ENCODE measurements at places on chromosomes 6 and 20.
A peak's percentile ranks its signal among the peaks of the same experiment; 100 is the strongest.

DNA sequence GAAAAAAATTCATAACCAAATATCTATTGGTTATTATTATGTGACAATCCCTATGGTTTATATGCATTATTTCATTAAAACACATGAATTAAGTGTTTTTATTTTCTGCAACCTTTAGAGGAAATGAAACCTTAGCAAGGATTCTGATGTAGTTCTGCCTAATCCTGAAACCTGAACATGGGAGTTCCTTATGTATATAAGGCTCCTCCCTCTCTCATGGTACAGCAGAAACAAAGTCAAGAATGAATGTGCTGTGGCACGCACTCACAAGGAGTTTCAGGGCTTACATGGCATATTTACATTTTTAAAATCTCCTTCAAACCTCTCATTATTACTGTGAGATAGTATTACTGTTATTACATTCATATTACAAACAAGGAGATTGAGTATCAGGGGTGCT is 426.4 kb upstream of the CITED2 start:
- DNase-seq, result no peak

DNA sequence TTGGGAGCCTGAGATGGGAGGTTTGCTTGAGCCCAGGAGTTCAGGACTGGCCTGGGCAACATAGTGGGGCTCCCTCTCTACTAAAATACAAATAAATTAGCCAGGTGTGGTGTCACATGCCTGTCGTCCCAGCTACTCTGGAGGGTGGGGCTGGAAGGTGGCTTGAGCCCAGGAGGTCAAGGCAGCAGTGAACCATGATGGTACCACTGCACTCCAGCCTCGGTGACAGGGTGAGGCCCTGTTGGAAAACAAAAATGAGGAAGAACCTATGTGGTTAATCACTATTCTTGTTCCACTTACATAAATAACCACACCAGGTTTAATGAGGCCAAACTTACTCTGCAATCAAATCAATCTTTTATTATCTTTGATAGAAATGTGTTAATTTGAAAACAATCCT is 5.4 kb downstream of the PPDPF start:
- DNase-seq, result no peak

- no peak for DNase-seq
These were observed 7.2 kb downstream of the TFAP2A start for GRCh38 chr6:10407674-10408054.

GRCh38 chr20:33561692-33562601 is 72.1 kb downstream of the CBFA2T2 start:
- DNase-seq, result no peak

- no peak for DNase-seq
These were observed 708.4 kb downstream of the CD109 start for GRCh38 chr6:74404366-74404765.

- DNase-seq, result no peak
These were observed 21.8 kb upstream of the PCMTD2 start for GRCh38 chr20:64233725-64234124.

DNA sequence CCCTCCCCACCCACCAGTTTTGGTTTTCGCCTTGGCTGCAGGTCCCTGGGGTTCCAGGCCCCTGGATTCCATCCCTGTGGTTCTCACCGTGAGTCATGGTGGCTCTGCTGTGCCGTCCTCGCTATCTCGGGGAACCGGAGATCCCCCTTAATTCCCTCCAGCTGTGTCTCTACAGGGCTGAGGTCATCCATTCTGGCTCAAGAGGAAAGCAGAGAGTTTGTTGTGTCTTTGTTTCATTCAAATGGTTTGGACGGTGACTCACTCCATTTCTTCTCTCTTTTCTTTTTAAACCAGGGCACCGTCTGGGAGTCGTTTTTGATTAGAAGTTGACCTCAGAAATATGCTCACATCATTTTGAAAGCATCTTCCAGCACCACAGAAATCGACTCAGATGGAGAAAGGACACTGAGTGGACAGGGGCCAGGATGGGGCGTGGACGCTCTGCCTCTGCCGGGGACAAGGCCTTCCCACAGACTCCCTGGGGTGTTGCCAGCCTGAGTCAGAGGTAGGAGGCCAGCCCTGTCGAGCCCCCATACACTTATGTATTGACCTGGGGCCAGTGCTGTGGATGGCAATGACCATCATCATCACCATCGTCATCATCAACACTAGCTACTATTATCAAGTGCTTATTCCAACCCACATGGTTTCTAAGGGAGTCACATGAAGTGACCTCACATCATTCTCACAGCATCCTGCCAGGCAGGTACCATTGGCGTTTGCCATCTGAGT is 176.2 kb downstream of the NFATC2 start:
- DNase-seq, result no peak

- DNase-seq, result no peak
These were observed 92.2 kb upstream of the CNKSR3 start for GRCh38 chr6:154602708-154603107.

GRCh38 chr6:90434094-90434493 is 137.5 kb upstream of the BACH2 start:
- DNase-seq, result peak; percentile 35

GRCh38 chr6:10071631-10072220 is 343.1 kb downstream of the TFAP2A start:
- DNase-seq, result no peak

GRCh38 chr6:156651486-156651885 is 125.7 kb upstream of the ARID1B start:
- no peak for DNase-seq

DNA sequence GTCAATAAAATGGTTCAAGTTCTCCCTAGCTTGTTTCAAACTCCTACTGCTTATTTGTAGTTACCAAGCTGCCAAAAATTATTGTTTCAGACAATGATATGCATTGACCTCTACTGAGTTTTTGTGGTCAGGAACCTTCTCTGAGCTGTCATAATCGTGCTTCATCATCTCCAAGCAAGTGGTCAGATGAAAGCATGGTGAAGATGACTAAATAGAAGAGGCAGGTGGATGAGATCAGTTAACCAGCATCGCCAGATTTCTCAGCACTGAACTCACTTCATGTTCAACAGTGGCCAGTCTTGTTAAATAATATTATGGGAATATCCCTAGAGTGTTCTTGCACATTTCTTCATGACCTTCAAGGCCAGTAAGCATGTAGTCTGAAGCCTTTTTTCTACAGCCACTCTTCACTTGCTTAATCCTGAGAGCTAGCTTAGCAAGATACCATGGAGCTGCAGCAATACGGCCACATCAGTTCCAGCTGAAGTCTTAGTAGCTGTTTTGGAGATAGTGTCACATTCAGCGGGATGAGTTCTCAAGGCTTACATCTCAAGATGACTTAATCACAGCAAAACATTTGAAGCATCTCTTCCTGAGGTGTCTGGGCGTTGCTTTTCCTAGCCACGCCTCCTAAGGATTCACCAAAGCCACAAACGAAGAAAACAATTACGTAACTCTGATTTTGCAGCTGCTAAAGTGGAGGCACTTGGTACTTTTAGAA is 101.6 kb upstream of the TMEM30A start:
- DNase-seq, result no peak

- DNase-seq, result no peak
These were observed 101.2 kb downstream of the TTLL2 start for GRCh38 chr6:167426084-167426483.

- DNase-seq, result no peak
These were observed 160.1 kb downstream of the ZFAND3 start for GRCh38 chr6:37979392-37980221.

GRCh38 chr6:148367411-148368024 is 24.9 kb downstream of the SASH1 start:
- no peak for DNase-seq

DNA sequence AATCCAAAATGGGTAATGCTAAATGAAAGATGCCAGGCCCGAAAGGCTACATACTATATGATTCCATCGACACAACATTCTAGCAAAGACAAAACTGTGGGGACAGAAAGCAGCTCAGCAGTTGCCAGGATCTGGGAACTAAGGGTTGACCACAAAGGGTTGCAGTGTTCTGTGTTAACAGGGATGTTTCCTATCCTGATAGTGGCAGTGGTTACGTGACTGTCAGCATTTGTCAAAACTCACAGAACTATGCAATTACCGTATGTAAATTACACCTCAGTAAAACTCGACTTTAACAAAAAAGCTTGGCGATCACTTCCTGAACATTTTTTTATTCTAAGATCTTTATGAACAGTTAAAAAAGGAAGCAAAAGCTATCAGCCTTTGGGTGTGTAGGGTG is 83.9 kb downstream of the BANF2 start:
- DNase-seq, result no peak
